CD8-positive, alpha-beta T cell (primary cell): ENCODE measurements at places on chromosomes 4 and X.

DNA sequence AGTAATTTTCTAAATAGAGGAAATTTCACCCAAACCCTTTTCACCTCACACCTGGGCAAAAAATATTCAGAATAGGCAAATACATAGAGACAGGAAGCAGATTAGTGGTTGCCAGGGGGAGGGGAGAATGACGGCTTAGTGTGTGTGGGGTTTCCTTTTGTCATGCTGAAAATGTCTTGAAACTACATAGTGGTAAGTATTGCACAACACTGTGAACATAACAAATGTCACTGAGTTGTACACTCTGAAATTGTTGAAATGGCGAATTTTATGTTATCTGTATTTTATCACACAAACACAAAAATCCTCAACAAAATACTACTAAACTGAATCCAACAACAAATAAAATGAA lies 60.7 kb upstream of the PLAC1 start:
- no peak for DNase-seq

DNA sequence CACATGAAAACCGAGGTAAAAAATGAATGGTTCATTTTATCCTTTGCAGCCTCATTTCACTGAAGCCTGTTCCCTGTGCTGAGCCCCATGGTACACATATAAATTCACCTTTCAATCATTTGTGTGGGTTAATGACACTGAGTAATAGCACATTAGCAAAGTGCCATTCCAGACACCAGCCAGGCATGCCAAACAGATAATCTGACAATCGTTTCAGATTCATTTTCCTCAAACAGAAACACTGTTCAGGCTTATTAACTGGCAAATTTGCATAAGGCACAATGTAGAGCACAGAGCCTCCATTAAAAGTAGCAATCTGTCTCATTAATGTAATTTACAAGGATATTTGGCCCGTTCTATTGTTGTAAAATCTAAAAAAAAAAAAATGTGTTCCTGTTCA lies 76.2 kb downstream of the UNC5C start:
- DNase-seq, result no peak

DNA sequence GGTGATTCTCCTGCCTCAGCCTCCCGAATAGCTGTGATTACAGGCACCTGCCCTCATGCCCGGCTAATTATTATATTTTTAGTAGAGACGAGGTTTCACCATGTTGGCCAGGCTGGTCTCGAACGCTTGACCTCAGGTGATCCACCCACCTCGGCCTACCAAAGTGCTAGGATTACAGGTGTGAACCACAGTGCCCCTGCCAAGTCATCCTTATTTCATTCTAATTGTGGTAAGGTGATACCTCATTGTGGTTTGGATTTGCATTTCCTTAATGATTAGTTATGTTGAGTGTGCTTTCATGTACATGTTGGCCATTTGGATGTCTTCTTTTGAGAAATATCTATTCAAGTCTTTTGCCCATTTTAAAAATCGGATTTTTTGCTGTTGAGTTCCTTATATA lies 93.0 kb downstream of the USP9X start:
- DNase-seq, result no peak

GRCh38 chr4:74366367-74366911 lies 1.5 kb downstream of the EREG start:
- no peak for DNase-seq
